ENCODE measurements at places on chromosomes 2 and 18. TPM values are rescaled to one million over a fixed set of nuclear protein-coding genes. Genes with fewer than 3 reads are reported as not detected.

GRCh38 chr2:61006486-61007105, 10.9 kb upstream of the PEX13 start:
- no peak for ATAC-seq

- ATAC-seq = no peak
Measured at GRCh38 chr2:148130581-148130980, 109.7 kb downstream of the MBD5 start.

DNA sequence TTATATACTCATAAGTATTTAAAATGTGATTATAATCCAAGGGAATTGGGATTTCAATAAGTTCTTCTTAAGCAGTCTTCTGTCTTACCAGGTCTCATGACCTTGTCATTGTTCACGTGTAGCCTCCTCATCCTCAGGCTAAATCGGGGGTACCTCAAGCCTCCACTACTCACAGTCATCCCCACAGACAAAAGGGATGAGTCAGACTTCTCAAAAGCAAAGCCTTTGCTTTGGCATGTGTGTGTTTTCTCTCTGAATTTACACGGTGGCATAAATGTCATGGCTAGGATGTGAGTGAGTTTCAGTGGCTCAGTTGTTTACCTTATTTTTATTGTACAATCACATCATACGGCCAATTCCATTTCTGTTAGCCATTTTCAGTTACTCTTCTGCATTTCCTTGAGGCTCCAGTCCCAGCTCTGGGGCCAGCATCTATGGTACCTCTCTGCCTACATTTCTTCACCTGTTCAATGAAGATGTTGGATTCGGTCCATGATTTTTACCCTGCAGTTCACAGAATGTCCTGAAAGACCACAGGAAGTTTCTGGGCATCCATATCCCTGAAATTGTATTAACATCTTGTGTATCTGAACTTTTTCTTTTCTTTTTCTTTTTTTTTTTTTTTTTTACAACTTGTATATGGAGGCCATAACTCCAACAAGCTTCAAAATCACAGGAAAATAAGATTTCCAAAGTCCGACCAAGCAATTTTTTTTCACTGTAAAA, 195.3 kb downstream of the FHOD3 start:
- ATAC-seq = no peak

TSPYL6 gene
- total RNA-seq = not detected

TCF23 gene
- not detected for total RNA-seq

Data from gastroesophageal sphincter (tissue), 4 donors.